ENCODE measurements at places on chromosomes 12 and 14. TPM values are rescaled to one million over a fixed set of nuclear protein-coding genes. Genes with fewer than 3 reads are reported as not detected.

DNA sequence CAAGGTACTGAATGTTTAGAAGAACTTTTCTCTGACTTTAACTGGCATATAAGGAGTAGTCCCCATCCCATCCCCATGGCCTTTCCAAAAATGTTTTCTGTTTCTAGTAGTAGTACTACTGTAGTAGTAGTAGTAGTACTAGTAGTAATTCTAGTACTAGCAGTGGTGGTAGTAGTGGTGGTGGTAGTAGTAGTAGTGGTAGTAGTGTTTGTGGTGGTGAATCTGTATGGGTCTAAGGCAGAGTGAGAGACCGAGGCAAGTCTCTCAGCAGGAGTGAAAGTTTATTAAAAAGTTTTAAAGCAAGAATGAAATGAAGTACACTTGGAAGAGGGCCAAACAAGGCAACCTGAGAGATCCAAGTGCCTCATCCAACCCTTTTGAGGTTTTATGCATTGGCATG lies 58.6 kb downstream of the FOXN4 start:
- DNase-seq, result no peak

DNA sequence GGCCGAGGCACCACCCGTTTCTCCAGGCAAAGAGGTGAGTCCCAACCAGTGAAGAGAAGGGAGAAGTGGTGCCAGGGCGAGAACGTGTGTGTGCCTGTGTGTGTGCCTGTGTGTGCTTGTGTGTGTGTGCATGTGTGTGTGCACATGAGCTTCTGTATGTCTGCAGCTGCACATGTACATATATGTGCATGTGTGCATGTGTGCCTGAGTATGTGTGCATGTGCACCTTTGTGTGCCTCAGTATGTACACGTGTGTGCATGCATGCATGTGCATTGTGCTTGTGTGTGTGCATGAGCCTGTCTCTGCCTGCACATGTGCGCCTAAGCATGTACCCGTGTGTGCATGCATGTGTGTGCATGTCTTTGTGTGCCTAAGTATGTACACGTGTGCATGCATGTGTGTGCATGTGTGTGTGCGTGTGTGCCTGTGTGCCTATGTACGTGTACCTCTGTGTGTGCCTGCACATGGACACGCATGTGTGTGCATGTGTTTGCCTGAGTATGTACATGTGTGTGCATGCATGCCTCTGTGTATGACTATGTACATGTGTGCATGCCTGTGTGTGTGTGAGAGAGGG lies 5.9 kb upstream of the GALNT9 start:
- DNase-seq, result no peak

DNA sequence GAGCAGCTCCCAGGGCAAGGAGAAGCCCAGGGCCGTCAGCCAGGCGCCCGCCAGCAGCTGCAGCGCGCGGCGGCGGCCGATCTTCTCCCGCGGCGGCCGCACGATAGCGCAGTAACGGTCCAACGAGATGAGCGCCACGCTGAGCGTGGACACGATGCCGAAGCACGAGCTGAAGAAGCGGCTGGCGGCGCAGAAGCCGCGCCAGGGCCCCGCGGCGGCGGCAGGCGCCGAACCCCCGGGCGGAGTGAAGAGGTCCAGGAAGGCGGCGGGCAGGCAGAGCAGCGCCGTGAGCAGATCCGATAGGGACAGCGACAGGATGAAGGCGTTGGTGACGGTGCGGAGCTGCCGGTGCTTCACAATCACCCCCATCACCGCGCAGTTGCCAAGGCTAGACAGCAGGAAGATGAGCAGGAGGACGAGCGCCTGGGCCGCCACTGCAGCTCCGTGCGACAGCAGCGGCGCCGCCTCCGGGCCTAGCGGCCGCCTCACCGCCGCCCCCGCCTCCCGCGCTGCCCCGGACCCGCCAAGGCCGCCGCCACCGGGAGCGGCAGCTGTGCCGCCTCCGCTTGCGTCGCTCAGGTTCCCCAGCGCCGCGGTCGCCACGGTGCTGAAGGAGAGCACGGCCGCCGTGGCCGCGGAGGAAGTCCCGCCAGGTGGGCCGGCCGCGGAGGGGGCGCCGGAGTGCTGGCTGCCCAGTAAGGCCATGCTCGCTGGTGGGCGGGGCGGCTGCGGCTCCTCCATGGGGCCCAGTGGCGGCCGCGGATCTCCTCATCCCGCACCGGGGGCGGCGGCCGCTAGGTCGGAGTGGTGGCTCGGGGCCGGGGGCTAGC lies 479 bp downstream of the GPR135 start:
- peak; percentile 76 for DNase-seq

DNA sequence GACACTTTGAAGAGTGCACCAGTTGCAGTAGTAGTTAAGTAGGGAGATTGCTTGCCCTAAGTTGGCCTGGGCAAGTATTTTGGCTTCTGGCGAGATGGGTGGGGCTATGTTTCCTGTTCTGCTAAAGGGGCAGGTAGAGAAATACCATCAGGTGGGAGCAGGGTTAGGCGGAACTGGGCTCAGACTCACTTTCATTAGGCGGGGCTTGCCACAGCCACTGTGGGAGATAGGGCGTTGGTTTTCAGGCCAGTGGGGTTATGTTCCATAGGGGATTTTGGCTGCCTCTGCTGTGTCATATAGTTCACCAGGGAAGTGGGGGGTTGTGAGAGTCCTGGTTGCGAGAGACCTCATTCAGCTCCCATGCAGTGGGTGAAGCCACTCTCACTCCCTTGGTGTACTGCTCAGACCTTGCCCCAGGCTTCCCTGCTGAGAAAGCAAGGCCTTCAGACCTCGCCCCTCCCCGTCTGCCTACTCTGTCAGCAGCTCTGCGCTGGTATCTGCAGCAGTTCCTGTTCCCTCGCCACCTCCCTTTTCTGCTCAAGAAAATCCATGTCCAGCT lies 43.3 kb downstream of the AEBP2 start:
- DNase-seq, result no peak

GRCh38 chr14:104746071-104746545 lies 6.8 kb upstream of the SIVA1 start:
- DNase-seq, result no peak

The ZNF384 gene
- 29.1 TPM for total RNA-seq

GRCh38 chr14:105155071-105155651 lies 13.4 kb downstream of the JAG2 start:
- DNase-seq, result no peak

The NEDD8 gene
- 1,004 TPM for total RNA-seq

DNA sequence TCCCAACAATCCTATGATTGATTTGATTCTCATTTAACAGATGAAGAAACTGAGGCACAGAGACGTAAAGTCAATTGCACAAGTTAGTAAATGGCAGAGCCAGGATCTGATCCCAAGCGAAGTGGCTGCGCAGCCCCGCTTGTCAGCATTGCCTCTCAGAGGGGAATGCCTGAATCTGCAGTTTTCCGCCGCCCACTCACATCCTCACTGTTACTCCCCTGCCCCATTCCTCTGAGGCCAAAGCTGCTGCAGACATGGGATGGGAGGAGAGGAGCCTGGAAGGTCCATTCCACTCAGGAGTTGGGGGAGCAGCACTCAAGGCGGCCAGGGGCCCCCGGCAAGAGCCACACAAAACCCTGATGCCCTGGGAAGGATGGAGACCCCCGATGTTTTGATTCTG lies 1.0 kb downstream of the NRIP2 start:
- peak; percentile 42 for DNase-seq

DNA sequence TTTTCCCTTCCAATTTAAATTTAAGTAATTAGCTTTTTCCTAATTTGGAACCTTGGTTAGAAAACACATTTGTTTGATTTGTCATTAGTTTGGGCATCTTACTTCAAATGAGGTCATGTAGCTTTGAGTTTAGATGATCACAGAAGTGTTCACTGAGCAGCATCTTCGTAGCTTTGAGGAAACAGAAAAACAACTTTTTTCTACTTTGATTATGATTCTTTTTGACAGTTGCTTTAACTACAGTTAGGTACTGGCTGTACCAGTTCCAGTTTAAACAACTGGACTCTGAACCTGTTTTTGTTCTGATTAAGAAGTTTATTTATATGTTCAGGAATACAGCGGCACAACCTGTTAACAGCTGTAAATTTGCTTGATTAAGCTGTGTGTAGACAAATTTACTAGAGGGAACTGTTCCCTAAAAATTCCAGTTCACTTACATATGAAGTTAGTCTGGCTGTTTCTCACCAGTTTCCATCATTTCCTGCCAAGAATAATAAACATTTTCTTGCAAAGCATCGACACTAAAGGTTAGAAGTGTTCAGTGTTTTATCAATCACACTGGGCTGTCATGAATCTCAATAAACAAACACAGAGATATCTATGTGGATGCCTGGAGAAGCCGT lies 191.9 kb downstream of the RAD51B start:
- DNase-seq, result no peak

The PMCH gene
- not detected for total RNA-seq

- DNase-seq, result peak; percentile 72
Observed at GRCh38 chr14:68961781-68962584, 17.1 kb downstream of the ACTN1 start.

- DNase-seq, result no peak
Observed at GRCh38 chr14:100056964-100057795, 8.0 kb upstream of the EVL start.

DNA sequence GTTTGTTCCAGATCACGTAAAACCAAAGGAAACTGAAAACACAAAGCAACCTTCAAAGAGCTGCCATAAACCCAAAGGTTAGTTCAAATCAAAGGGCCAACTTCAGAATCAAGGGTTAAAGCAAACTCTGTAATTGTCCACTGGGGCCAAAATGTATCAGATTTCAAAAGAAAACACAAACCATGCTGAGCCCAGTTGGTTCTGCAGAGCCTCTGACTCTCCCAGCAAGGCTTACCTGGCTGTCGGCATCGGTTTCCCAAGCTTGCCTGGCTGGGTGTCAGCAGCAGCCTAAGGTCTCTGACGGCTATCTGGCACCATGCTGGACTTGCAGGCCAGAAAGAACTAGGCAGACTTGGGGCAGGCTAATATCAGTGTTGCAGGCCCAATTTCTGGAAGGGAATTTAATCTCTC lies 125.3 kb downstream of the DAD1 start:
- no peak for DNase-seq

DNA sequence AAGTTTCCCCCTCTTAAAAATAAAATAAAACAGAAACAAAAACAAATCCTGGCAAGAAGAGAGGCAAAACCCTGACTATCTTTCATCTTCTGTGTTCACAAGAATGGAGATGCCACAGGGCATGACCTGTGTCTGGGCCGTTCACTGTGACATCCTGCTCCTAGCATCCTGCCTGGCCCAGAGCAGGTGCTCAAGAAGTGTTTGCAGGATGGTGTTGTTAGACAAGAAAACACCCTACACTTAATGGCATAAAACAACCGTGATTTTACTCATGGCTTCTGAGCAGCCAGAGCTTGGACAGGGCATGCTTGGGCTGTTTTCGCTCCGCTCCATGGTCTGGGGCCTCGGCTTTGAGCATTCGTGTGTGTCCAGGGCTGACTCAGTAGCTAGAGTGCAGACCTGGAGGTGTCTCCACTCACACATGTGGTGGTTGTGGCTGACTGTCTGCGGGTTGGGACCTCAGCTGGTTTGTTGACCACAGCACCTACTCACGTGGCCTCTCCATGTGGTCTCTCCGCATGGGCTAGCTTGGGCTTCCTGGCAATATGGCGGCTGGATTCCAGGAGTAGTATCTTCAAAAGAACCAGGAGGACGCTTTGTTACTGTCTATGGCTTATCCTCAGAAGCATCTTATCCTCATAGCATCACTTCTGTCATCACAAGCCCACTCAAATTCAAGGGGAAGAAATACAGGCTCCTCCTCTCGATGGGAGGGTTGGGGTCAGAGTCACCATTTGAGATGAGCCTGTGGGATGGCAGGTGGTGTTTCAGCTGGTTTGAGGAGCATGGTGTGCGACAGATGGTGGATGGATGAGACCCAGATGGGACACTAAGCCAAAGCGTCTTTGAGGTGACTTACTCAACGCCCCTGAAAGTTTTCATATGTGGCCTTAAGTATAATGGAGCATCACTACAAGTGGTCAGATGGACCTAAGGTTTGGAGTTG lies 33.2 kb upstream of the FZD10 start:
- DNase-seq, result peak; percentile 25

GRCh38 chr12:61758661-61759060 lies 501.5 kb upstream of the USP15 start:
- no peak for DNase-seq

The AVPR1A gene
- total RNA-seq, result 59.9 TPM

The PTGDR gene
- 2.9 TPM for total RNA-seq

- DNase-seq, result no peak
Observed at GRCh38 chr14:48914382-48914781, 671.8 kb downstream of the RPS29 start.

Measured in uterus (tissue), 4 donors.